ENCODE measurements at places on chromosomes 11 and 22.

GRCh38 chr11:70742553-70743291 lies 344.4 kb downstream of the CTTN start:
- no peak for DNase-seq

DNA sequence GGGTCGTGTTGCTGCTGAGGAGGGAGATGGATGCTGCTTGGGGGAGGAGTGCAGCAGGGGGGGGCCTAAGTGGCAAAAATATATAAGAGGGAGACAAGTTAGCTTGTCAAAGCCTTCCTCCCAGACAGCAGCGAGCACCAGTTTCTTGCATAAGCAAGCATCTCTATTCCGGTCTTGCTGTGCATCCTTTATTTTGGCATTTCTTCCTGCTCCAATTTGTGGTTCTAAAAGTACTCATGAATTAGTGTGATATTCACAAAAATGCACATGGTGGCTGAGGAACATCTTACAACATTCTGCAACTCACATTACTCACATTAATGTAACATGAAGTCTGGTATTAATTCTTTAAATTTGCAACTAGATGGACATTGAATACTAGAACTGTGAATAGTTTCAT lies 32.1 kb downstream of the GDPD5 start:
- DNase-seq, result no peak

DNA sequence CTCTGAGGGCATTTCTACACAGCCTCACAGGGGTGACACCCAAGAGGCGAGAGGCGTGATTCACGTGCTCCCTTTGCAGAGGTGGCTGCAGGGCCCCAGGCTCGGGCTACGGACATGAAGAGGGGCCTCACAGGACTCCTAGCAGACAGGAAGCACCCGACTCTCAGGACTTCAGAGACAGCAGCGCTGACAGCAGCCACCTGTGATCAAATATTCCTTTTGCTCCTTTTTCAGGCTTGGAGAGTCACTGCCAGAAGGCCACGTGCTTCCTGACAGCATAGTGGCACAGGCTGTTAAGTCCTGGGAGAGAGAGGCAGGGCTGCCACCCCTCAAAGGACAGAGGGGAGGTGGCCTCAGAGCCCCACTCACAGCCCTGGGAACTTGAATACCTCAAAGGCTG lies 348.9 kb downstream of the CADM1 start:
- no peak for DNase-seq

- no peak for DNase-seq
These were observed 9.6 kb upstream of the FOLR3 start for GRCh38 chr11:72125956-72126355.

DNA sequence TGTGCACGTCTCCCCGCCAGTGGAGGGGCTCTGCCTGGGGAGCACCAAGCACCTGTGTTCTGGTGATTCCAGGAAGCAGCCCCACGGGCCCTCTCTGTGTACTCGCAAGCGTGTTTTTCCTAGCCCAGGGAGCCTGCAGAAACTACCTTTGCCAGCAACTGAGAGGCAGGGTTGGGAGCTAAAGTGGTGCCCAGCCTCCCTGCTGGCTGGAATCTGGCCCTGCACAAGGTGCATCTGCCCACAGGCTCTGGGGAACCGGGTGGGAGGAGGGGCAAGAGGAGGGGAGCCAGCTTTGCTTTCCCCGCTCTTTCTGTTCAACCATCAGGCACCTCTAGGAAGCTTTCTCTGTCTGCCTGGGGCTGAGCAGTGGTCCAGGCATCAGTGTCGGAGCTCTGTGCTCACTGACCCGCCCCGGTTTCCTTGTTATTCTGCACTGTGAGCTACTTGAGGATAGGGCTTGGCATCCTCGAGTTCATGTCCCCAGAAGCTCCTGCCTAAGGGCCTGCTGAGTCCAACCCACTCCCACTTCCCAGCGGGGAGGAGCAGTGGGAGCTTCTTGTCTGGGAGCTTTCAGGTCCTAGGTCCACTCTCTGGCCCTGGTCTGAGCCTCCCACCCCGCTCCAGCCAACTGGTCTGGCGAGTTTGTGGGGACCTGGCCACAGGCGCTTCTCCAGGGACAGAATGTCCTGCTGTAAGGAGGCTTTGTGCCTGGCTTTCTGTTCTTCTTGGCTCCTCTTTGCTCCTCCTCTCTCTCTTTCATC lies 14.9 kb downstream of the DAGLA start:
- DNase-seq, result no peak

GRCh38 chr11:16512899-16513241 lies 156.5 kb upstream of the SOX6 start:
- DNase-seq, result no peak

GRCh38 chr11:97702951-97703350 lies 1313.1 kb downstream of the JRKL start:
- no peak for DNase-seq

DNA sequence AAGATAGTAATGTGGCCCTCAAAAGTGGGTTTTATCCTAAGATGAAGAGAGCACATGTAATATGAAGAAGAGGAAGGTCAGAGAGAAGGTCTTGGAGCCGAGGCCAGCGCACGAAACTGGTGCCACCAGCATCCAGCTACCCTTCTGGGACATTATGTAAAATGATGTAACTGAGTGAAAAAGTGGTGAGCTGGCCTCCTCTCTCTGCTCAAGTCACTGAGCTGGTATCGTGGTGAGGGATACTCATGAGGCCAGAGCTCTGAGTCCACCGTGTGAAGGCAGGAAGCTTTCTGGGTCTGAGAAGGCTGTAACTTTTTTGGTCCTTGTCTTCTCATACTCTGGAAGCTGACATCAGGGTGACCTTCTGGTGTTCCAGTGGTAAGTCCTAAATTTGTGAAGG lies 25.1 kb downstream of the RNF185 start:
- DNase-seq, result no peak

GRCh38 chr11:7435176-7435575 lies 50.1 kb upstream of the OLFML1 start:
- DNase-seq, result no peak

DNA sequence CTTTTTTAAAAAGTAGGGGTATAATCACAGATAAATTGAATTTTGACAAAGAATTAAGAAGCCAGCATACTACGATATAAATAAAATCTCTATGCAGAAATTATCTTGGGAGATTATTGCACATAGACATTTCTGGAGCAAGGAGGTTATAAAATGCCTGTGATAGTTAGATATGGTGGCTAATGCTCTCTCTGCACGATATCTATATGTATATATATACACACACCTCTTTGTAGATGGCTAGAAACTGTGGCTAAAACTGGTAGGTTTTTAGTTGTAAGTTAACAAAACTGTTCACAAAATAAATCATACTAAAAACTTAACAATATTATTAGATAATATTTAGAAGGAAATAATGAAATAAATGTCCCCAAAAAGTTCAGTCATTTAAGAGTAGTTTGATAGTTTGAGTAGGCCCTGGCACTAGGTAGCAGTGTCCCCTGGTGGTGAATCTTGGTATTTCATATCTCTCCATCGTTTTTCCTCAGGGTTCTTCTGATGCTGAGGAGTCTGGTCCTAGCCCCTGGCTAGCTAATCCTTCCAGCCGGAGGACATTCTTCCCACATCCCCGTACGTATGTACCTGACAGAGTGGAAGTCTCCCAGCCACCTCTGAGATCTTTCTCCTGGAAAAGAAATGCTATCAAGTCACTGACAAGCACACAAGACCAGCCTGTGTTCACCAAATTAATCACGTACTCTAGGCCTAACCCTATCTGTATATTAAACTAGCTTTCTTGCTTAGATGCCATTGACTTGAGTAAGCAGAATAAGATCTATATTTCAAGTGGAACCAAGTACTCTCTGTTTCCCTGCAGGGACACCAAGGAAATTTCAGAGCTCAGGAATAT lies 32.2 kb downstream of the ART5 start:
- no peak for DNase-seq

DNA sequence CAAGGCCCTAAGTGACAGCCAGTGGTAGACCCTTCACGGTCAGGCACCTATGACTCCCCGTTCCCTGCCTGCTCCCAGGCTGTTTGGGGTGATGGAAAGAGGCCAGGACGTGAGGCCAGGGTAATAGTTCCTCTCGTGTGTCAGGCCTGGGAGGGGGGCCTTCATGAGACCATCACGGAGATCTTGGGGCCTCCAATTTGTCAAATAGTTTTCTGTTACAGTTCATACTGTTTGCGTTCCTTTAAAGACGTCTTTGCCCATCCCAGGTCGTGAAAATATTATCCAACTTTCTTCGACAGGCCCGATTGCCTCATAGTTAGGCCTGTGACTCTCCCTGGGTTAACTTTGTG lies 62.2 kb upstream of the KCNQ1OT1 start:
- no peak for DNase-seq

GRCh38 chr11:116199182-116199581 lies 573.6 kb downstream of the BUD13 start:
- DNase-seq, result no peak

DNA sequence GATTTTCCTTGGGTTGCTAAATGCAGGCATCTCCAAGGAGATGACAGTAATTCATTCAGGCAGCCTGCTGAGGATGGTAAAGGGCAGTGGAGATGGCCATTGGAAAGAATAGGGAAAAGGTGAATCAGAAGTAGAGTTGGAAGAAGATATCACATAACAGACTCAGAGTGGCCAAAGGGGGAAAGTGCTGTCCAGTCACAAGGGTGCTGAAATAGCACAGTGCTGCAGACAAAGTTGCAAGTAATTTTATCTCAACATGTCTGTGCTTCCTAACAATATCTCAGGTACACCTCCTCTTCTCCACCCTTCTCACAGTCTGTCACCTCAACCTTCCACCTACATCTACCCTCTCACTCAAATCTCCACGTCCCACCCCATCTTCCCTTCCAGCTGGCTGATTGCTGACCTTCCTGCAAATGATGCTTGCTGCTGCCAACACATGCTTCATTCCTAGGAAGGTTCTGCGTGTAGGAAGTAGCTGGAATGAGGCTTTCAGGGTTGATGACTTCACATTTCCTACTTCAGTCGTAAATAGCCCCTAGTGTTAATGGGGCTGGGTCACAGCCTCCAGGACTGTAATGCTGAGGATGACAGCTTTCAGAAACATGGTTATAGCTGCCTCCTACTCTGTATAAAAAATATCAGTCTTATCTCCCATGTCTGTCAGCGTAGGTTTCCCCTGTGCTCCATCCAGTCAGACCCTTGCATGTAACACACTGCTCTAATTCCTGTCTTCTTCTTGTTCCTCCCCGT lies 123.9 kb downstream of the CTNND1 start:
- DNase-seq, result no peak

- no peak for DNase-seq
These were observed 619.9 kb downstream of the CNTN5 start for GRCh38 chr11:99640671-99641070.

- DNase-seq, result no peak
These were observed 13.5 kb downstream of the MS4A6A start for GRCh38 chr11:60169264-60169915.

GRCh38 chr11:95883381-95883780 lies 40.5 kb downstream of the MTMR2 start:
- DNase-seq, result no peak

GRCh38 chr11:16876053-16876752 lies 137.8 kb downstream of the C11orf58 start:
- no peak for DNase-seq

DNA sequence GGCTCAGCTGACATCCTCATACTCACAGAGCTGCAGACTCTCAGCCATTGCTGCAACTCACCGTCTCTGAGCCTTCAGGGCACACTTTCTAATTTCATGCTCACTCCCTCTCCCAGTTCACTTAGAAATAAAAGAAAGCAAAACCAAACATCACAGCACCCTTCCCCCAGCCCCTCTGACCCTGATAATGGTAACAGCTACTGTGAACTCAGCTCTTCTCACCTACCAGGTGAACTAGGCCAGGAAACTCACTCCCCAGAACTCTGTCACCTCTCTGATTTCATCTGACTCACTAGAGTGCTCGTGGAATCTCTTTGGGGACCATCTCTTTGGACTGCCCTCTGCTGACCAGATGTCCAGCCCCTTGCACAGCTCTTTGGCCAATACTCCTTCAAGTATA lies 14.5 kb upstream of the PARVA start:
- no peak for DNase-seq

GRCh38 chr22:17698948-17699347 lies 60.4 kb downstream of the BCL2L13 start:
- DNase-seq, result no peak

GRCh38 chr11:96278039-96278897 lies 64.7 kb downstream of the MAML2 start:
- DNase-seq, result no peak

- no peak for DNase-seq
These were observed 4.8 kb downstream of the RPS3 start for GRCh38 chr11:75403983-75404658.

GRCh38 chr11:73366265-73366610 lies 10.0 kb upstream of the RELT start:
- DNase-seq, result no peak

DNA sequence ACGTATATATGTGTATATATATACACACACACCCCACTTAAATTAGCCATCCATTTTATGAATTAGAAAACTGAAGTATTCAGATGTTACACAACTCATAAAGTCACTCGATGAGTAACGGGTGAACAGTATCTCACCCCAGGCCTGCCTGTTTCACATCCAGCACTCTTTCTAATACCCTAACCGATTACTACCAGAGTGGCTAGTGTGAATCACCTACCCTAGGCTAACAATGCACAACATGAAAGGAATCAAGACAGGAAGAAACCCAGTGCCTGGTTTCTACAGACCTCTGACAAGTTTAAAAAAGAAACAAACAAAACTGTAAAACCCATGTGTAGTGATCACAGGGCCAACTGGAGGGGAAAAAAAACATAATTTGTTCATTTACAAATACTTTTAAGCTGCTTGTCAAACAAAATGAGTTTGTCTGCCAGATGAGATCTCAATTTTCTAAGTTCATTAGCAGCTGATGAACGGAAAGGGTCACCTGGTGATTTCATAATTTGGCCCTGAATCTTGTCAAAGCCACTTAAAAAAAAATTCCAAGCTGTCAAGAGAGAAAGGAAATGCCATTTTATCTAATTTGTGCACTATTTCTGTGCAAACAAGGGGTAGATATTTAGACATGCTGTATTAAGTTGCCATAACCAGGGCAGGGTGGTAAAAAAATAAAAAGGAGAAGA lies 134.8 kb downstream of the LARGE1 start:
- DNase-seq, result no peak

DNA sequence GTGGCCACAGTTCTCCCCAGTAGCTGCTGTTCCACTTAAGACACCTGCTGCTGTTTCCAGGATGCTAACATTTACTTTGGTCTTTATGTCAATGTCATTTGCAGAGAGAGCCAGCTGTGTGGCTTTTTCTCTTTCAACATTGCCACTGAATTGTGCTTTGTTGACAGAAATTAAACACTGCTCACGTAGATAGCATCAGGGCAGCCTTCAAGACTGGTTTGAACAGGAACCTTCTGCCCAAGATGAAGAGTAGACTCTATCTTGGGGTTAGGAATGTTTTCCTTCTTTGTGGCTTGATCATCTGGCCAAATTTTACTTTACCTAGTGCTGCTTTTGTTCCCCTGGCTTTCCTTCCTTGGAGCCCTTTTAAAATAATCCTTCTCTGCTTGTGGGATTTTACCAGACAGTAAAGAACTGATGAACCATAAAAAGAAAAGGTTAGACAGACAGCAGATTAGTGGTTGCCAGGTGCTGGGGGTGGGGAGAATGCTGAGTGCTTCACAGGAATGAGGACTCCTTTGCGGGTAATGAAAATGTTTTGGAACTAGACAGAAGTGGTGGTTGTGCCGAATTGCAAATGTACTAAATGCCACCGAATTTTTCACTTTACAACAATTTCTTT lies 22.7 kb upstream of the XBP1 start:
- DNase-seq, result no peak

Data from 8988T (cell line).